ENCODE measurements at places on chromosomes 7 and 10.

- DNase-seq = no peak
Observed at GRCh38 chr10:31467791-31468535, 148.9 kb downstream of the ZEB1 start.

- DNase-seq = no peak
Observed at GRCh38 chr7:141276031-141276430, 202.2 kb downstream of the TMEM178B start.

DNA sequence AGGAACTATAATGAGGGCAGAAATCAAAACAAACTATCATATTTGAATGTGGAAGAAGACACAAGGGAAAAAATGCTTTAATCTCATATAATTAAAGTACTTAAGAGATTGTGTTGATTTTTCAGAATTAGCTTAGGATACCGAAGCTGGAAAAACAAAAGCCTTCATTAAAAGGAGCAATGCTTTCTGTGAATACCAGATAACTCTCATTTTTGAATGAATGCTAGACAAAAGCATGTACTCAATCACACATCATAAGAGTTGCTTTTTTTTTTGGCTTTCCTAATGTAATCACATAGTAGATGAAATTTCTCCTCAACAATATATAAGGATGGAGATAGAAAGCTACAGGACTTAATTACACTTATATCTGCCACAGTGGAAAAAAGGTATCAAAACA is 43.3 kb downstream of the CADPS2 start:
- no peak for DNase-seq

GRCh38 chr7:149683181-149683580 is 90.2 kb downstream of the ZNF467 start:
- no peak for DNase-seq

DNA sequence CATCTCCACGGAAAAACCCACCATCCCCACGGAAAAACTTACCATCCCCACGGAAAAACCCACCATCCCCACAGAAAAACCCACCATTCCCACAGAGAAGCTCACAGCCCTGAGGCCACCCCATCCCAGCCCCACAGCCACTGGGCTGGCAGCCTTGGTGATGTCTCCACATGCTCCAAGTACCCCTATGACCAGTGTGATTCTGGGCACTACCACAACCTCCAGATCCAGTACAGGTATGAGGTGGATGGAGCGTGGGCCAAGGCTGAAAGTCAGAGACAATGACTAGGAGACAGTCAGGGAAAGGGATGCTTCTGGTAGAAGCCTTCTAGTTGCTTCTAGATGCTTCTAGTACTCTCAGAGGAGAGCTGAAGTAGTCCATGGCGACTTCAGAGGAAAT is 19.6 kb downstream of the ZAN start:
- DNase-seq = no peak

DNA sequence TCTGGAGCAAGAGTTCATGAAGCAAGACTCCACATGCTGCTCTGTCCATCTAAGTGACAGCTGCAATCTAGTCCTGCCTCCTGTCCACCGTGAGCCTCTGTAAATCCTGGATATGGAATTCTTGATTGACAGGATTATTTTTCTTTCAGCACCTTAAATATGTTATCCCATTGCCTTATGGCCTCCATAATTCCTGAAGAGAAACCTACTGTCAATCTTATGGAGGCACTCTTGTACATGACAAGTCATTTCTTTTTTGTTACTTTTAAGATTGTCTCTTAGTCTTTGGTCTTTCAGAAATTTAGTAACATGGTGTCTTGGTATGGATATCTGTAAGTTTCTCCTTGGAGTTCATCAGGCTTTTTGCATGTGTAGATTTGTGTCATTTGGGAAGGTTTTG is 82.8 kb downstream of the NPSR1 start:
- DNase-seq = no peak

- DNase-seq = no peak
Observed at GRCh38 chr7:36673703-36674102, 50.6 kb downstream of the AOAH start.

- DNase-seq = no peak
Observed at GRCh38 chr7:2128601-2129322, 104.0 kb downstream of the MAD1L1 start.

DNA sequence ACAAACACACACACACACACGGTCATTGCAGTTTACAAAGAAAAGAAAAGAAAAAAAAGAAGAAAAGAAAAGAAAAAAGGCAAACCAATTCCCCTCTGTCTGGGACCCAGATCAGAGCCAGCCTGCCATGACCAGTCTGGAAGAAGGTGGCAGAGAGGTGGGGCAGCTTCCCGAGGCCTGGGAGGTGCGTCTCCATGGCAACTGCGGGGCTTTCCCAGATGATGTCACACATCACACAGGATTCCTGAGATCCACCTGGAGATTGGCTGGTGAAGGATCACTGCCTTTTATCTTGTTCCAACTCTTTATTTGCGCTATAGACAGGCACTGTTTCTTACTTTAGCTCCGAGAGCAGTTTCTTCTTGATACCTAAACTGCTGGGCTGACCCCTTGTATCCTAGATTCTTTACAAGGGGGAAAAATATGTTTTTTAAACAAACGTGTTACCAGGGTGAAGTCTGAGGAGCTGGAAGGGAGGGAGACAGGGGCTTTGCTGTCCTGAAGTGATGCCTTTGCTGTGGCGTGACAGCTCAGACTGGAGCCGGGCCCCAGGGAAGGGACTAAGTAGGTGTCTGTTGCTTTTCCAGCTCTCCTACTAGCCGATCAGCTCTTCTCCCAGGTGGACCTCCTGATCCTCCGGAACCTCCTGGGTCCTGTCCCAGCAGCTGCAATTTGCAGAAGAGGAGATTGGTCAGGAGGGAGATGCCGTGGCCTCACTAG is 298.5 kb downstream of the KLF6 start:
- no peak for DNase-seq

- DNase-seq = no peak
Observed at GRCh38 chr10:78184851-78185692, 151.4 kb downstream of the RPS24 start.

- DNase-seq = no peak
Observed at GRCh38 chr10:100204370-100204769, 18.5 kb upstream of the ERLIN1 start.

DNA sequence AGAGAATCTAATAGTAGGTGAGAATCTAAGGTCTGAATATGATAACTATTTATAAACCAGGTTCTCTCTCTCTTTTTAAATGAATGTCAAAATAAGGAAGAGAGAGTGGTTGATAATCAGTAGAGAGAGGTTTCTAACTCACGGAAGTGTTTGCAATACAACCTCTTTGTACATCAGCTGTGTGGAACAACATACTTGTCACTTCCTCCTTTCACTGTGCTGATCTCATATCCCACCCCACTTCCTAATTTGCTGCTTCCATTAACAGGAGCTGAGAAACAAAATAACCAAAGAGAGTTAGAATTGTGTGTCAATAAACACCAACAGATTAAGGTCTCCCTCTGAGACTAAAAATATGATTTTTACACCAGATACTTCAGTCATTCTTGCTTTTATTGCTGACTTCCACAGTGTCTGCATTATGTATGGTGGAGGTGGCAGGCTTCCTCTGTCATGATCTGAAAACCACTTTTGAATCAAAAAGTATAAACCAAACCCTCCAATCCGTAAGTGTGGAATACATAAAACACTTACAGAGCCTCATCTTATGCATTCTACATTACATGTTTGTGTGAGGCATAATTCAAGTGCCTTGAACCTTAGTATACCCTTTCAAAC is 25.0 kb downstream of the CACUL1 start:
- DNase-seq = no peak

- DNase-seq = no peak
Observed at GRCh38 chr10:106401161-106401560, 763.3 kb downstream of the SORCS1 start.

DNA sequence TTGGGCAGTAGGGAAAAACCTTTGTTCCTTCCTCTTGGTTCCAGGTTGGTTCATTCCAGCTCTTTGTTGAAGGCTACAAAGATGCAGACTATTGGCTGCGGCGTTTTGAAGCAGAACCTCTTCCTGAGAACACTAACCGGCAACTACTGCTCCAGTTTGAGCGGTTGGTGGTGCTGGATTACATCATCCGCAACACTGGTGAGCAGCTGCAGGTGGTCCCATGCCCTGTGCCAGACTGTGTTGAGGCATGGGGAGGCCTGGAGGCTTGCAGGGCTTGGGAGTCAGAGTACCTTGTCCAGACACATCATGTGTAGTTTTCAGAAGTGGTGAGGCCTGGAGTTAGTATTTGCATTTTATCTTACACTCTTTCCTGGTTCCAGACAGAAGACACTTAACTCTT is 16.3 kb downstream of the PI4K2A start:
- no peak for DNase-seq

GRCh38 chr10:121797490-121797889 is 130.3 kb downstream of the ATE1 start:
- DNase-seq = no peak

DNA sequence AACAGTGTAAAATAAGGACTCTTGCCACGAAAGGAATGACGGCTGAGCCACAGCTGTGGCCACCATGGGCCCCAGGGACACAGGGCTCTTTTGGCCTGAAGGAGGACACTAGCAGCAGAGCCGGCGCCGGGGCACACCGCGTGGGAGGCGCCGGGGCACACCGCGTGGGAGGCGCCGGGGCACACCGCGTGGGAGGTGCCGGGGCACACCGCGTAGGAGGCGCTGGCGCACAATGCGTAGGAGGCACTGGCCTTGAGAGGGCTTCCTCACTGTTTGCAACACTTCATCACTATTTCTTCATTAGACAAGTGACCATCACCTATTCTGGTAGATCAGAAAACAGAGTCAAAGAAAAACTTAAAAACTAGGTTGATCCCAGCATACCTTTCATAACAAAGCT is 23.4 kb downstream of the ESYT2 start:
- DNase-seq = no peak

GRCh38 chr7:22129166-22129565 is 183.5 kb upstream of the CDCA7L start:
- DNase-seq = no peak

DNA sequence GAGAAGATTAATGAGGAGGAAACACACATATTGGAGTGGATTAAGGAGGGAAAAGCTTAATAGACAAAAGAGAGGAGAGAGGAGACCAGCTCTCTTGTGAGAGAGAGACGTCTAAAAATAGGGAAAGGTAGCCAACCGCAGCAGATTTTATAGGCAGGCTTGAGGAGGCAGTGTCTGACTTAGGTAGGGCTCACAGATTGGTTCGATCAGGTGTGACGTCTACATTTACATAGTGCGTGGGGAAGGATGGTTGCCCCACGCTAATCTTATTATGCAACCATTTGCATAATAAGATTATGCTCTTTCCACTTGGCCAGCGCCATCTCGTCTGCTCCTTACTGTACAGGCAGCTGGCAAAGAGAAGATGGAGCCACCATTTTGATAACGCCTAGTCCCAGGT is 122.0 kb downstream of the MARCHF5 start:
- no peak for DNase-seq

DNA sequence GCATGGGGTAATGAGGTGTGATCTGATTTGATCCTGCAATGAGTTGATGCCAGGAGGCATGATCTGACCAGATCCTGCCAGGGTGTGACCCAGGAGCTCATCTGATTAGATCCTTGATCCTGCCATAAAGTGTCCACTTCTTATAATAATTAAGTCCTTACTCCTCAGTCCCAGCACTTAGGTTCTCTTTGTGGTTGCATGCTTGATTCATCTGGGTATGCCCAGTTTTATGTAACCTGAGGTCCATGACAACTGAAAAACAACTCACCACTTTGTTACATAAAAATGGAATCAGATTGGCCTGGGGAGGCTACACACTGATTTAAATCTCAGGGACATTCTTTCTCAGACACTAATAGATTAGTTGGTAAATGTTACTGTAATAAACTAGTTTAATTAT is 19.1 kb downstream of the ACADSB start:
- no peak for DNase-seq

- peak; percentile 75 for DNase-seq
Observed at GRCh38 chr10:119028900-119029612, 458 bp upstream of the NANOS1 start.

DNA sequence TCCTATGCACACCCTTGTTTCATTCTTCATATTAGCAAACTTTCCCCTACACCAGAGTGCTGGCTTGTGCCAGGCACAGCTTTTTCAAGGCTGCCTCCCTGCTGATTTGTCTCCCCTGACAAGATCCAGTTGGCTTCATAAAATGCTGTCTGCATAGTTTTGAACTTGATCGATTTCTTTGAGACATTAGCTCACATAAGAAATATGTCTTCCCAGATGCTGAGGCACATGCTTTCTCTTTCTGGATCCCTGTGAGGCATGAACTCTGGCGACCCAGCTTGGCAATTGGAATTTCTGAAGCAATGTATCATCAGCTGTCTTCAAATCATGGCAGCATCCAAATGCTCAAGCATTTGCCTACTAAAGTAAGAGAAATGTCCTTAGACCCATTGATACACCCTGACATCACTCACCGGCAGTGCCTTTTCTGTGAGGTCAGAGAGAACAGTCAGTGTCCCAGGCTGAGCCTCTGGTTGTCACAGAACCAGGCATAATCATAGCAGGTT is 616.4 kb upstream of the GHITM start:
- no peak for DNase-seq

GRCh38 chr7:128197589-128197988 is 43.5 kb upstream of the LEP start:
- no peak for DNase-seq

GRCh38 chr7:94350734-94351133 is 44.0 kb upstream of the COL1A2 start:
- no peak for DNase-seq

- DNase-seq = no peak
Observed at GRCh38 chr7:5514440-5515035, 90.9 kb upstream of the TNRC18 start.

DNA sequence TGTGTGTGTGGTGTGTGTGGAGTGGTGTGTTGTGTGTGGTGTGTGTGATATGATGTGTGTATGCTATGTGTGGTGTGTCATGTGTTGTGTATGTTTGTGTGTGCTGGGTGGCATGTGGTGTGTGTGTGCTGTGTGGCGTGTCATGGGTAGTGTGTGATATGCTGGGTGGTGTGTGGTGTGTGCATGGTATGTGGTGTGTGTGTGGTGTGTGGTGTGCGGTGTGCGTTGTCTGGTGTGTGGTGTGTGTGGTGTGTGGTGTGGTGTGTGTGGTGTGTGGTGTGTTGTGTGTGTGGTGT is 37.5 kb upstream of the DNAJB6 start:
- DNase-seq = no peak
